ENCODE measurements at places on chromosomes 4 and X.

DNA sequence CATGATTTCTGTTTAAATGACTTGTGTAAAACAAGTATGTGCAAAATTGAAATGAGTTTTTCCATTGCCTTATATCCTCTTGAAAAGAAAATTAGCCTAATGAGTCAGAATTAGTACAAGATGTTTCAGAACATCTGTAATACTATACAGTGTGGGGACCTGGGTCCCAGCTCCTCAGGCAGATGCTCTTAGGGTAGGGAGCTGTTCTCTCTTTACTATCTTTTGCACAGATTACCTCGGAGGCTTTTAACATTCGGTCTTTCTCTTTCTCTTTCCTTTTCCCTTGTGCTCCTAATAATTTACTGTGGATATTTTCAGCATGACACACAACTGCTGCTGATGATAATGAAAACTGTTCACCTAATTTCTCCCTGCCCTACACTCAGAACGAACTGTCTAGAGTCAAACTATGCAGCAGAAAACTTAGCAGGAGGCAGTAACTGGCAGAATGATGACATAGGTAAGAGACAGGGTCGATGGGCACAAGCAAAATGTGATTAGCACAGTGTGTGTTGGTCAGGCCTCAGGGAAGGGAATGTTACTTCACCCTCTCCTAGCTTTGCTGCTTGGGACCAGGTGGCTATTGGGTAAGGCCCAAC lies 455.3 kb downstream of the PDHA2 start:
- DNase-seq = no peak

DNA sequence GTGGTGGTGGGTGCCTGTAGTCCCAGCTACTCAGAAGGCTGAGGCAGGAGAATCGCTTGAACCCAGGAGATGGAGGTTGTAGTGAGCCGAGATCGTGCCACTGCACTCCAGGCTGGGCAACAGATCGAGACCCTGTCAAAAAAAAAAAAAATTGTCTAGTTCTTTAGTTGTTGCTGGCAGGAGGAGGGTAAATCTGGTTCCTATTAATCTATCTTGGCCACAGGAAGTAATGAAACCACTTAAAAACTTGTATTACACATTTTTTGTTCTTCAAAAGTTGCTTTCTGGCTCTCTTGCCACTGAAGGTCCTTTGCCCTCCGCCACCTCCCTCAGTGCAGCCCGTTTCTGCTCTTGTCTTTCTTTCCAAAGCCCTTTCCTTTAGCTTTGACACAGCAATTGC lies 102.9 kb upstream of the ARSJ start:
- no peak for DNase-seq

DNA sequence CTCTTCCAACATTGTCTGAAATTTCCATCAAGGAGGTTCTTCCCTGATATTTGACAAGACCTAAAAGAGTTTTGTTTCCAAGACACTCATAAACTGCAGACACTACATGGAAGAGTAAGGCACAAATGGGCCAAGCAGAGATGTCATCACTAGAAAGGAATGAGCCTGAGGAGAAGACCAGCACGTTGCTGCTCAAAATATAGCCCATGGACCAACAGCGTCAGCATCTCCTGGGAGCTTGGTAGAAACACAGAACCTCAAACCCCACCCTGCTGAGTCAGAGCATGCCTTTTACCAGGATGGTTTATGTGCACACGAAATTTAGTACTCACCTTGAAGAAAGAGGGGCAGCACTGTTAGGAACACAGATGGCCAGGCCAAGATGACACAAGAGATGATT lies 128.7 kb upstream of the MID1 start:
- DNase-seq = no peak

- DNase-seq = no peak
Observed at GRCh38 chr4:157245351-157245750, 24.8 kb downstream of the GRIA2 start.

- DNase-seq = no peak
Observed at GRCh38 chr4:142703694-142704309, 142.3 kb downstream of the INPP4B start.

DNA sequence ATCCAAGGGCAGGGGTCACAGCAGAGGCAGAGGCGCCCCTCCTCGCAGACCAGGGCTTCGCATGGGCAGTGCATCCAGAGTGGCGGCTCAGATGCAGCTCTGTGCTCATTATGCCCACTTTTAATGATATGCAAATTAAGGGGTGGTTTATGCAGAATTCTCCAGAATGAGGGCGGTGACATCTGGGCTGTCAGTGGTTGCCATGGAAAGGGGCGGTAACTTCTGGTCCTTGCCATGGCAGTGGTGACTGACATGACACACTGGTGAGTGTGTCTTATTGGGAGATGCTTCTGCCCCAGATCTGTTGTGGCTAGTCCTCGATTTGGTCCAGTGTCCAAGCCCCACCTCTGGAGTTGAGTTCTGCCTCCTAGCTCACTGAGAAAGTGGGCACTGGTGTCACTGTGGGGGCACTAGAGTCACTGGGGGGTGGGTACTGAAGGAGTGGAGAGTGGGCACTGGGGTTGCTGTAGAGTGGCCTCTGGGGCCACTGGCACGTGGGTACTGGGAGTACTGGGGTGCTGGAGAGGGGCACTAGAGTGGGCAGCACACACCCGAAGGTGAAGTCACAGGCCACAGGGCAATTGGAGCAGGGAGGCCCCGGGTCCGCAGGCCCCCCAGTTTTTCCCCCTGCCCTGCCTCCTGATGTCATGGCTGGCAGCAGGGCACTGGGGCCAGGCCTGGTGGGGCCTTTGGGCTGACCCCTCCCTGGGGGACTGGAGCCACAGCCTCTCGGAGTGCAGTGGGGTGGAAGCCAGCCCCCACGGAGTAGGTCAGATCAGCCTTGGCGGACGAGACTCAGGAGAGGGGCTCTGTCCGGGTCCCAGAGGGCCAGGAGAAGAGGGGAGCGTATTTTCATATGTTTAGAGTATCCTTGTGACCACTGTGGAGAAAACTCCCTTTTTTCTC lies 98.6 kb upstream of the NKX1-1 start:
- no peak for DNase-seq

DNA sequence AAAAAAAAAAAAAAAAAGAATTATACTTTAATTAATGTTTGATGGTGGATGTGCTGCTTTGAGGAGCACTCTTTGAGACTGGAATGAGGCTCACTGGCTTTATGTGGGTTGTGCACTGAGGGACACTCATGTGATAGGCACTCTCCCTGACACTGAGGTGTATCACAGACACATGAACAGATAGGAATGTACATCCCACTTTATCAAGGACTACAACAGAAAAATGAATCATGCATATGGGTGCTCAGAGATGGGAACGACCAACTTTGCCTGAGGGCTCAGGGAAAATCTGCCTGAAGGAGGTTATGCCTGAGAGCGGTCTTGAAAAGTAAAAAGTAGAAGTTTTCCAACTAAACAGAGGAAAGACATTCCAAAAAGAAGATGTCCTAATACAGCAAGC lies 97.7 kb upstream of the RBPJ start:
- DNase-seq = no peak

DNA sequence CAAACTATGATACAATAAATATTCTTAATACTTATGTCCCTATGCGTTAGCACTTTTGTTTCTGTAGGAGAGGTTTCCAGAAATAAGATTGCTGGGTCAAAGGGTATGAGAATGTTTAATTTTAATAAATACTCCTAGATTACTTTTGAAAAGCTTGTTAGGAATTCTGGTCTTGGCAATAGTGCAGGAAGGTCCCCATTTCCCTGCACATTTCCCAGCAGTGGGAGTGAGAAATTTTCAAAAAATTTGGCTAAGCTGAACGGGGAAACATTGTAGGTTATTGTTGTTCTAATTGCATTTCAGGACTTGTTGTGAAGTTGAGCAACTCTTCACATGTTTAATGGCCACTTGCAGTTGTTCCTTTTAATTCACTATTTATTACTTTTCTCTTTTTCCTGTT lies 27.1 kb downstream of the IGFBP7 start:
- no peak for DNase-seq

DNA sequence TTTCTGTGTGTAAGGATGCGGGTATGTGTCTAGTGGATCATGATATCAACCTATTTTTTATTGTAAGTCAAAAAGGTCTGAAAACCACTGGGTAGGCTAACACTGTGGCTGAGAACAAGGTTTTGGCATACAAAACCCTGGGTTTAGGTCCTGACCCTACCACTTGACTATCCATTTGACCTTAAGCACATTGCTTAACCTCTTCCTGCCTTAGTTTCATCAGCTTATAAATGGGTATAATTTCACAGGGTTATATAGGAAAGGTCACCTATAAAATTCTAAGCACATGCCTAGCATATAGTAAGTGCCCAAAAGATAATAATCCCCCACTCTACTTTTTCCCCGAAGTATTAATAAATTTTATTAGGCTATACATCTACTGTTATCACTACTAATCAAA lies 263.0 kb downstream of the UNC5C start:
- no peak for DNase-seq

DNA sequence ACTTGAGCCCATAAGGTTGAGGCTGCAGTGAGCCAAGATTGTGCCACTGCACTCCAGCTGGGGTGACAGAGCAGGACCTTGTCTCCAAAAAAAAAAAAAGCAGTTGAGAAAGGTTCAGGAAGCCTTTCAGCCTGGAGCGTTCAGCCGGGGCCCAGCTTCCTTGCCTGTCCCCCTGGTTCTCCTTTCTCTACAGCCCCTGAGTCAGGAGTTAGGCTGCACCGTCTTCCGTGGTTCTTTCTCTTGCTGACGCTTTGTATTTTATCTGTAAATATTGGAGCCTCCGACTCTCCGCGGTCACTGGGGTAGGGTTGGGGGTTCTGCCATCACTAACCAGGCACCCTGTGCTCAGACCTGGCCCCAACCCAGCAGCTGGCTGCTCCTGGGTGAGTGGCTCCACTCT lies 13.8 kb upstream of the UVSSA start:
- no peak for DNase-seq

GRCh38 chr4:71009890-71010588 lies 16.6 kb downstream of the DCK start:
- DNase-seq = no peak
